ENCODE measurements at places on chromosomes 6 and 20. TPM values are rescaled to one million over a fixed set of nuclear protein-coding genes. Genes with fewer than 3 reads are reported as not detected.

GRCh38 chr6:19210849-19211590 is 626.1 kb upstream of the ID4 start:
- no peak for DNase-seq

PAK5 gene
- 0.28 TPM for polyA plus RNA-seq

DNA sequence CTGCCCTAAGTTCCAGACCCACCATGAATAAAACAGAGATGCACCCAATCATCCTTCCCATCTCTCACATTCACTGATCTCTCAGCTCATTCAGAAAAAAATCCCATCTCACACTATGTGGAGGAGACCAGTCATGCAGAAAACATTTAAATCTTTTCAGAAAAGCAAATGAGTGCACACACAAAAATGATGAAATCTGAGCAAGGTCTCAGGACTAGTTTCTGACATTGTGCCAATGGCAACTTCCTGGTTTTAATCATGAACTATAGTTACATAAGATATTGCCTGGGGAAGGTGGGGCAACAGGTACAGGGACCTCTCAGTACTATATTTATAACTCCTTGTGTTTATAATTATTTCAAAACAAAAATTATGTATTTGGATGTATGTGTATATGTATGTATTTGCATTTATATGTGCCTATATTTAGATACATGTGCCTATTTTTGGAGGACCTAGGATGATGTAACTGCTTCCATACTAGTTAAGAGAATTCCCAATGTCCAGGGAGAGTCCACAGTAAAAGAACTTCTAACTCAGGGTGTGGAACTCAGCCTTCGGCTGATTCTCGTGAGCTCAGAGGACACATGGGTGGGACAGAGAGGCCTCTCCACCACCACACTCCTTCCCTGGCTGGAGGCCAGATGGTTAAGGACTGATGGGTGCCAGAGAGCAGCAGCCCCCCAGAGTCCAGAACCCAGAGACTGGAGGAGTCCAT is 71.7 kb upstream of the MAP3K4 start:
- DNase-seq, result no peak

- no peak for DNase-seq
These were observed 27.9 kb downstream of the GSS start for GRCh38 chr20:34927736-34928135.

FOXF2 gene
- 0.14 TPM for polyA plus RNA-seq

- DNase-seq, result peak; percentile 45
These were observed at the start of gene TAF4 for GRCh38 chr20:62065674-62066338. TSS of gene TAF4 (minus strand) at chr20:62065881. CDS start at chr20:62065810, 71 bp downstream.

SPATS1 gene
- polyA plus RNA-seq, result not detected

DNA sequence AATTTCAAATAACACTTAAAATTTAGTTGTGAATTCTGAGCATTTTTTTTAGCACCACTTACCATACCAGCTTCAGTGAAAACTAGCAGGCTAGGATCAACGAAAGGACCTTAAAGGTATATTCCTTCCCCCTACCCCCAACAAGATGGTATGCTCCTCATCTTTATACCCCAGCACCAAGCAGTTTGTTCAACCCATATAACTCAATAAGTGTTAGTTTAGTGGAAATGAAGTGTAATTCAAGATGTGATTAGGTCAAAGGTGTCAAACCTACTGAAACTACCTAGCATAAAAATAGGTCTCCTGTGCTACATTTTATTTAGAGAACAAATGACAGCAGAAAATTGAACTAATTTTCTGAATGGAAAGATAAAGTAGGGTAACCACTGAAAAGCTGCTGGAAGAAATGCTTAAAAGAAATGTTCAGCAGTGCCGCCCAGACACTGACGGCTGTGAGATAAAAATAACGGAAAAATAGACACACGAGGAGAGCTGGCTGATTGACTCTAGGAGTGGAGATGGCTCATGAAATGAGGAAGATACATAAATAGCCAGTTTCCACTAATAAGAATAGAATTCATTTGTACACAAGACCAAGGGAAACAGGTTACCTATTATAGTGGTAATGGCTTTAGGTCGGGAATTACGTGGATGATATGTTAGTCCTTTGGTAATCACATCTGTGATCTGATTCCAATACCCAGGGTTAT is 94.8 kb downstream of the IPCEF1 start:
- no peak for DNase-seq

DNA sequence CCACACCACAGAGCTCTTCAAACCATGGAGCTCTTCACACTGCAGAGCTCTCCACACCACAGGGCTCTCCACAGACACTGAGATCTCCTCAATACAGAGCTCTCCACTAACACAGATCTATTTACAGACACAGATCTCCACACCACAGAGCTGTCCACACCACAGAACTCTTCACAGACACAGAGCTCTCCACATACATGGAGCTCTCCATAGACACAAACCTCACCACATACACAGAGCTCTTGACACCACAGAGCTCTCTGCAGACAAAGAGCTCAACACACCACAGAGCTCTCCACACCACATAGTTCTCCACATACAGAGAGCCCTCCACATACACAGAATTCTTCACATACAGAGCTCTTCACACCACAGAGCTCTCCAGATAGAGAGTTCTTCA is 53.0 kb downstream of the ERMARD start:
- no peak for DNase-seq

- no peak for DNase-seq
These were observed 381.0 kb upstream of the SASH1 start for GRCh38 chr6:147961481-147962141.

- DNase-seq, result peak; percentile 40
These were observed at the start of gene DSP for GRCh38 chr6:7541175-7542064. TSS of gene DSP (plus strand) at chr6:7541671. CDS start at chr6:7541916, 245 bp downstream.
